ENCODE measurements at places on chromosomes 2 and 18.

GRCh38 chr2:158805255-158805654, 10.1 kb downstream of the DAPL1 start:
- no peak for DNase-seq

- DNase-seq: no peak
Measured at GRCh38 chr2:241197947-241198346, 9.5 kb downstream of the ANO7 start.

DNA sequence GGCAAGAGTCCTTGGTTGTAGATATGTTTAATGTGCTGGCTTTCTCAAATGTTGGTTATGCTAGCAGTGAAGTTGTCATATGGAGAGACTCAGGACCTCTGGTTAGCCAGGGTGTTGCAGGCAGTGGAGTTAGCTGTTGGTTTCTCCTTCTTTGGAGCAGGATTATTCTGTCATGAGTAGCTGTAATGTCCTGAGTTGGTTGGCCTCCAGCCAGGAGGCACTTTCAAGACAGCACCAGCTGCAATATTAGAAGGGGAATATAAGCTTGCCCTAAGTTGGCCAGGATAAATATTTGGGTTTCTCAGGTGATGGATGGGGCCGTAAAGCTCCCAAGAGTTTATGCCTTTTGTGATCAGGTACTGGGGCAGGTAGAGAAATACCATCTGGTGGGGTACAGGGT, 65.5 kb downstream of the MSTN start:
- DNase-seq: no peak

DNA sequence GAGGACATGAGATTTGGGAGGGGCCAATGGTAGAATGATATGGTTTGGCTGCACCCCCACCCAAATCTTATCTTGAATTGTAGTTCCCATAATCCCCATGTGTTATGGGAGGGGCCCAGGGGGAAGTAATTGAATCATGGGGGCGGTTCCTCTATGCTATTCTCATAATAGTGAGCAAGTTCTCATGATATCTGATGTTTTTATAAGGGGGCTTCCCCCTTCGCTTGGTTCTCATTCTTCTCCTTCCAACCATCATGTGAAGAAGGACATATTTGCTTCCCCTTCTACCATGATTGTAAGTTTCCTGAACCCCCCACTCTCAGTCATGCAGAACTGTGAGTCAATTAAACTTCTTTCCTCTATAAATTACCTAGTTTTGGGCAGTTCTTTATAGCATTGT, 37.0 kb upstream of the ERMN start:
- no peak for DNase-seq

DNA sequence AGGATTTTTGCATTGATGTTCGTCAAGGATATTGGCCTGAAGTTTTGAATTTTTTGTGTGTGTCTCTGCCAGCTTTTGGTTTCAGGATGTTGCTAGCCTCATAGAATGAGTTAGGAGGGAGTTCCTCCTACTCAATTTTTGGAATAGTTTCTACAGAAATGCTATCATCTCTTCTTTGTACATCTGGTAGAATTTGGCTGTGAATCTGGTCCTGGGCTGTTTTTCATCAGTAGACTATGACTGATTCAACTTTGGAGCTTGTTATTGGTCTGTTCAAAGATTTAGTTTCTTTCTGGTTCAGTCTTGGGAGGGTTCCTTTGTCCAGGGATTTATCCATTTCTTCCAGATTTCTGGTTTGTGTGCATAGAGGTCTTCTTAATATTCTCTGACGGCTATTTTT, 166.7 kb downstream of the ST6GAL2 start:
- DNase-seq: no peak

DNA sequence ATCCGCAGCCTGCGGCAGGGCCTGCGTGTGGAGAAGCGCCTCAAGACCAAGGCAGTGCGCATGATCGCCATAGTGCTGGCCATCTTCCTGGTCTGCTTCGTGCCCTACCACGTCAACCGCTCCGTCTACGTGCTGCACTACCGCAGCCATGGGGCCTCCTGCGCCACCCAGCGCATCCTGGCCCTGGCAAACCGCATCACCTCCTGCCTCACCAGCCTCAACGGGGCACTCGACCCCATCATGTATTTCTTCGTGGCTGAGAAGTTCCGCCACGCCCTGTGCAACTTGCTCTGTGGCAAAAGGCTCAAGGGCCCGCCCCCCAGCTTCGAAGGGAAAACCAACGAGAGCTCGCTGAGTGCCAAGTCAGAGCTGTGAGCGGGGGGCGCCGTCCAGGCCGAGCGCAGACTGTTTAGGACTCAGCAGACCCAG, 5.4 kb downstream of the GPR17 start:
- DNase-seq: no peak

- DNase-seq: no peak
Measured at GRCh38 chr2:205643391-205643885, 38.9 kb upstream of the NRP2 start.

DNA sequence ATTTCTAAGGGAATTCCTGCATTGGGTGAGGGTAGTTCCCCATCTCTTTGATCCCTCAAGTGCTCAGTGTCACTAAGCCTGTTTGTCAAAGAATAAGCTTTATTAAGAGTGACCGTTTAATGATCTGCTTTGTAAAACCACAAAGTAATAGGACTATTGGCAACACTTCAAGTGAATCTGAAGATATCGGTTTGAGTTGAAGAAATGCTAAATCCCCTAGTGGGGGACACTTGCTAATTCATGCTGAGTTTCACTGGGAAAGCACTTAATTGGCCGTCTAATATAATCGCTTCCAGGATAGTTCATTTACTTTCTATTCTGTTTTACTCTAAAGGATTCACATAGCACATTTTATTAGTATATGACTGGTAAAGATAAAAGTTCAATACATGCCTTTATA, 54.4 kb downstream of the DTNA start:
- no peak for DNase-seq

GRCh38 chr2:170409164-170409535, 231.2 kb downstream of the MYO3B start:
- DNase-seq: peak; percentile 45

DNA sequence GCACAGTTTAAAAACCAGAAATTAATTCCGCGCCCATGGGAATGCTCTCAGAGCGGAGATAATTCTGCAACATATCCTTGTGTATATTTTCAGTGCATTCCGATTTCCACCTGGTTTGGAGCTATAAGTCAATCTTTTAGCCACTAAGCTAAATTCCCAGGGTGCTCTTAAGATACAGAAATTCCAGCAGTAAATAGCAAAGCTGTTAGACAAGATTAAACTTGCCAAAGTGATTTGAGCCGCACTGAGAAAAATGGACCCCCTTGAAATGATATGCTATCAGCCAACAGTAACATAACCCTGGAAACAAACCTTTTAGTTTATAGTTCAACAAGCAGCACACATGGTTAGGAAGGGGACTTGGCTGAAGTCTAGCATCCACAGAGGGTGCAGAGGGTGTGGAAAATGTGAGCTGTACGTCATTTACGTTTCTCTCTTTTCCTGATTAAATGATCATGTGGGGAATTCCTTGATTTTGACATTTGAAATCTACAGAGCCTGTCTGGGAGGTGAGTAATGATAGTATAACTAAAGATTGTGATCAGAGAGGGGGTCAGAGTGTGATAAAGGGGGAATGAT, 99.8 kb upstream of the COPS8 start:
- no peak for DNase-seq

GRCh38 chr2:1147873-1148612, 197.4 kb downstream of the SNTG2 start:
- DNase-seq: no peak

DNA sequence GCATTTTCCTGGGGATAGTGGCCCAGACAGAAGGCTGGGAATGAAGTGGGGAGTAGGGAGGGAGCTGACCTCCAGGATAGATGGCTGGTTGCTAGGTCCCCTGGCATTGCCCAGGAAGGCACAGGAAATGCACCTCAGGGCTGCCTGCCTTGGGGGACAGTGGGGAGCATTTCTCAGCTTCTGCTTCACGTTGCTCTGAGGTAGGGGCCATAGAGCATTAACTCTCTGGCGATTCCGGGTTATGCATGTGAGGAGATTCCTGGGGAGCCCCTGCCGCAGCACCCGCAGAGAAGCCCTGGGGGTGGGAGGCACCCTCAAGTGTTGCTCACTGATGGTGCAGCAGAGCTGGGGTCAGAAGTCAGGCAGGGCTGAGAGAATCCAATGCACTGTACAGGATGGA, 256.5 kb downstream of the CYP26B1 start:
- DNase-seq: no peak

DNA sequence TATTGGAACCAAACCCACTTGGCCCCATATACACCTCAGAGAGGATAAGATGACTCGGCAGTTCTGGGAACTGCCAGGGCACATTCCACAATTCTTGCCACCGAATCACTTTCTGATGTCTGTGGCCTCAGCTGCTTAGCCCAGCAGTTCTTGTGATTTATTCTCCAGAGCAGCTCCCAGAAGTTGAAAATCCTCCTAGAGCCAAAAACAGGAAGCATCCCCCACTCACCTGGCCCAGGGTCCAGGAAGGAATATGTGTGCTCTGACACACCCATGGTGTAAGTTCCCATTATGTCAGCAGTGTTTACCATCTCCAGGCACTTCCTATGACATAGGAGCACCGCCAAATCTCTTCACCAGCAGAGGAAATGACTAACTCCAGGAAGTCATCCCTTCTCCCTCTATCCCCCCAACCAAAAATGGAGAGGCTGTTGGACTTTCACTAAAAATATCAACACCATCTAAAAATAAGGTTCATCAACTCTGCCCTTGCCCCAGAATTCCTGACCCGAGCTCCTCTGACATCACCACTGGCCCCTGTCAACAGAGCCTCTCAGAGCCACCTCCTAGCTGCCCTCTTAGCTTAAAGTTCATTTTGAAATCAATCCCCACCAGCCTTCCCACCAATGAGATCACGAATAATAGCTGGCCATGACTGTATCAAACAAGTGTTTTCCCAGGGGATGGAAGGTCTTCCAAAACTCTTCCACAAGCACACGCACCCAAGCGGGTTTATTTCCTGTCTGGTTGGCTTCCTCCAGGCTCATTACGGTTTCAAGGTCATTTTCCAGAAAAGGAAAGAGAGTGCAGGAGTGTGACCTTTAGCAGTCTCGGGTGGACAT, 223.1 kb upstream of the PARD3B start:
- DNase-seq: no peak

DNA sequence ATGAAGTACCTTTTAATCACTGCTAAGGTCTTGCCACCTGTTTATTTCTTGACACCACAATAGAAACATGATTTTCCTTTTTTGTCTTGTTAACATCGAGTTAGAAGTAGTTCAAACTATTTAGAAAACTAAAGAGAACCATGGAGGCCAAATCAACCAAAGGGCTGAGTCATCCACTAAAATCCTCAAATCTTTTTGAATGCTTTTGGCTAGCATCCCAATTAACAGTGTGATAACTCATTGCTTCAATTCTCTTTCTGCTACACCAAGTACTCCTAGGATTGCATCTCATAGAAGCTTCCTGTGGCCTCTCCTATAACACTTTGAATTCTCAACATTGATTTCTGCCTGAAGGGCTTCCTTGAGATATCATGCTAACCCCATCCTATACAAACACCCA, 159.9 kb upstream of the MMADHC start:
- DNase-seq: no peak
